ENCODE measurements at places on chromosomes 4 and X.
A peak's percentile ranks its signal among the peaks of the same experiment; 100 is the strongest.

DNA sequence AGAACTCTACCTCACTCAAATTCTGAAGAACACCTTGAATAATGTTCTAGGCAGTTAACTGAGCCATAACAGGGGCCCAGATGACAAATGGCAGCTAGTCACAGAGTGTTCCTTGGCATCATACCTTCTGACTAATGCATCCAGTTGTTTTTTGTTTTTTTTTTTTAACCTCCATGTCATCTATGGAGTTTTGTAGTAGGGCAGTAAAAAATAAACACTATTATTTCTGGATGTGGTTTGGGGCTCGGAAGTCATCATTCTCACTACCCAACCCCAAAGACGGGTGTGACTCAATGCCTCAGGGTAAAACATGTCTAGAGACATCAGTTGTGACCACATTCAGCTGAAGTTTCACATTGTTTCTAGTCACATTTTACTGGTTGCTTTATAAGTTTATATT is 31.2 kb upstream of the MCF2 start:
- DNase-seq, result no peak

DNA sequence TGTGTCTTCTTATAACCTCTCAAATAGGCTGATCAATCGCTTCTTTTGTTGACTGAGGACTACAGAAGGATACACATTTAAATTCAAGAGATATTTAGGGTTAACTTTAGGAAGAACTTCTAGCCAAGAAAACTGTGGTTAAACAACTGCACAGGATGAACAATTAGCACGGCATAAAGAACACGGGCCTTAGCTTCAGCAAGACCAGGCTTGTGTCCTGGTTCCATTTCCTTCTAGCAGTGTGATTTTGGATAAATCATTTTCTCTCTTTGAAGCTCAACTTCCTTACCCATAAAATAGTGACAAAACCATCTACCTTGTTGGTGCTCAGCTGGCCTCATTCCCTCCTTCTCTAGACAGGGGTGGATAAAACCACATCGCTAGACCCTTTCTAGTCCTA is 117.6 kb downstream of the TSPAN5 start:
- DNase-seq, result no peak

GRCh38 chr4:128709268-128709667 is 100.2 kb upstream of the JADE1 start:
- no peak for DNase-seq

GRCh38 chr4:11073621-11074051 is 355.1 kb downstream of the HS3ST1 start:
- no peak for DNase-seq

DNA sequence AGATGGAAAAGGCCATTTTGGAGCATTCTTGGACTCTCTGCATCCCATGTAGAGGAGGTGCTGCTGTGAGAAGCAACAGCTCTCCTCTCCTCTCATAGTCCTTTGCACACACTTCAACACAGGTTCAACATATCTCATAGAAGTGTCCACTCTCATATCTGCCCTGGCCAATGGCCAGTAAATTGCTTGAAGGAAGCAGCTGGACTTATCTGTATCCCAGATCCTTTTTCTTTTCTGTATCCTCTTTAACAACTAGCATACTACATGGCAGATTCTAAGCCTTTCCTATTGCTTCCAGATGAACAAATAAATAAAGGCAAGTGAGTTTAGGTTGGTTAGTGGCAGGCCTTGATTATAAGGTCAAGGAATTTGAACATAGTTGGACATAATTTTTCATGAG is 122.0 kb downstream of the HS6ST2 start:
- no peak for DNase-seq

DNA sequence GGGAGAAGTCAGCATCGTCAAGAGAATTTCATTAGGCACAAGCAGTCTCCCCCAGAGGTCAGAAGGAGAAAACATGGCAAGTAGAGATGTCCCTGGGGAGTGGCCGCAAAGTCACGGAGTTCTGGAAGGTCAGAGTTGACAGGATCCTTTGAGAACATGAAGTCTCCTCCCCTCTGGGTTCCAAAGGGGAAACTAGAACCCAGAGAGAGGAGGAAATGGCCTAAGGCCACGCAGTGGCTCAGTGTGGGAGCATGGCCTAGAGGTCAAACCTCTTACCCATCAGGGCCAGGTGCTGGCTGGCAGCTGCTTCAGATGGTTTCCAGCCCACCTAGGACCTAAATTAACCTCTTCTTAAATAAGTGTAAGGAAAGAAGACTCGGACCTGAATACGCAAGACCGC is 884 bp downstream of the IDH3G start:
- no peak for DNase-seq

- DNase-seq, result no peak
These were observed 722 bp downstream of the SLC10A7 start for GRCh38 chr4:146520896-146521540.

- no peak for DNase-seq
These were observed 3.4 kb upstream of the MAML3 start for GRCh38 chr4:140157341-140157740.

DNA sequence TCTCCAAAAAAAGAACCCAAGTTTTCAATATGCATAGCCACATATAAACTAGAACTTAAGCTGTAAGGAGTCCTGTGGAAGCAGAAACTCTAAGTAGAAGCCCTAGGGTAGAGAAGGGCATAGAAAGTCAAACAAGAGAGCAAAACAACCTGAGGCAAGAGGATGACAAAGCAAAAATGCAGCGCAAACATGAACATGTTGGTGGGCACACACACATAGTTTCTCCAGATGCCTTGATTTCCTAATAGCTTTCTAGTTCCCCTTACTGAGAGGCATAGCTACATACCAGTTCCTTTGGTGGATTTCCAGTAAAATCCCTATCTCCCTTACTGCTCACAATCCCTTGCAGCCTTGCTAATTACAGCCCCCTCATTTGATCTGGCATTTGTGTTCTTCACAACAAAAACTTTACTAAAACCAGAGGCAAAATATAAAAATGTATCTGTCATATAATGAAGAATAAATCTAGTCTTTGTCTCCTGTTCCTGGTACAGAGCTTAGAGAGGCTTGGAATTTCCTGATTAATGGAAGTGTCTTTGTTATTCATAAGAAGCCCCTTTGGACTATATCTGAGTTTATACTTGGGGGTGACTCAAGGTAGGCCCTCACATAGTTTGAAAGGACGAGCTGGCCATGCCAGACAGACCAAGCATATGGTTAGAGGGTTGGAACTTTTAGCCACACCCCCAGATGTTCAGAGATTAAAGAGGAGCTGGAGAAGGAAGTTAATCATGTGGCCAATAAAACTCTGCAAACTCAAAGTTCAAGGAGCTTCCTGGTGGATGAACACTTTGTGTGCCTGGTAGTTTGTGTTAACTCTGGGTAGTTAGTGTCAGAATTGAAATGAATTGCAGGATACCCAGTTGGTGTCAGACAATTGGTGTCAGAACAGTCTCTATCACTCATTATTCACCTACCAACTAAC is 52.7 kb upstream of the ZCCHC13 start:
- DNase-seq, result no peak

GRCh38 chrX:112961981-112962380 is 121.3 kb upstream of the AMOT start:
- no peak for DNase-seq

DNA sequence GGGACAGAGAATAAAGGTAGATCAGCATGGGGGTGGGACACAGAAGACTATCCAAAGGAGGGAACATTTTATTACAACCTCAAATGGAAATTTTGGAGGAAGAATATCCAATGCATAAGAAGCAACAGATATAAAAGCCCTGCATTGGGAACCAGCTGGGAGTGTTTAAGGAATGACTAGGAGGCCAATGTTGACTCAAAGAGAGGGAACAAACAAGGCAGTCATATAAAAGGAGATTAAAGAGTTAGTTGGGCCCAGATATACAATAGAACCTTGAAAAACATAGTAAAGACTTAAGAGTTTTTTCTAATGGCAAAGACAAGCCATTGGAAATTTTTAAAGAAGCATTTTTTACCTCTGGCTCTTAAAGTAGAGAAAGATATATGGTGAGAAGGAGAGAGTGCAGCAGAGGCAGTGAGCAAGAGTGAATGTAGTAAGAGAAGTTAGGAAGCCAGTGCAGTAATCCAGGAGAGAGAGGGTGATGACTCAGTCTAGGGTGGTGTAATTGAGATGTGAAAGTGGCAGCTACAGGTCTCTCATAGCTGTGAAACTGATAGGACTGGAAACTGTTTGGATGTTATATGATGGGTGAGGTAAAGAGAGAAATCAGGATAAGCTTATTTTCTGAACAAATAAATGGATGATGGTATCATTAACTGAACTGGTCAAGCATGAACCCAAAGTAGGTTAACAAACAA is 182.2 kb upstream of the ATOH1 start:
- DNase-seq, result no peak

DNA sequence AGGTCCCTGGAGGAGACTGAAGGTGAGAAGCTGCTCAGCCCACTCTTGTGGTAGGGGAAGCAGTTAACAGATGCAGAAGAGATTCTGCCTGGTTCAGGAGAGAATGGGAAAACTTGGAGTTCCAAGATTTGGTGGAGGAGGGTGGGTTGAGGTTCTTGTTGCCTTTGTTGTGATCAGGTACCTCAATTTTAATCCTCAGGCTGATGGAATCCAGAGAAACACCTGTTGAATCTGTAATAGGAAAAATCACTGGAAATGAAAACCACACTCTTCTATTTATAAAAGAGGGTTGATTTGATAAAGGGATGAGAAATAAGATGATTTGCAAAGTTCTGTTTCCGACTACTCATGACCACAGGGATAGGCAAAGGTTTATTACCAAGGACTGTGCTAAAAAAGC is 132.1 kb downstream of the EDA start:
- DNase-seq, result no peak

DNA sequence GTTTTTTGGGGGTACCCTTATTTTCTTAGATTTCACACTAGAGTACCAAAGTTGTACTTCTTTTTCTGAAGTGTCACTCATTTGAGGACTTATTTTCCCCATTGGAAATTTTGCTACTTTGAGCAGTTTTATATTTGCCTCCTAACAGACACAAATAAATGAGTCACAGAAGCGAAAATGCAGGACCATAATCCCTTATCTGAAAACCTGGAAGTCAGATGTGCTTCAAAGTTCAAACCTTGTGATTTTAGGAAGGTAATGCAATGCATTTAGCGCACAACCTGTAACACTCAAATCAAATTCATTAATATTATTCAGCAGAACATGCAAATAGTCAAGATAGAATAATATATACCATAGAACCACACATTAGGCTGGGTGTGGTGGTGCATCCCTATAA is 6.9 kb downstream of the RELL1 start:
- DNase-seq, result no peak

DNA sequence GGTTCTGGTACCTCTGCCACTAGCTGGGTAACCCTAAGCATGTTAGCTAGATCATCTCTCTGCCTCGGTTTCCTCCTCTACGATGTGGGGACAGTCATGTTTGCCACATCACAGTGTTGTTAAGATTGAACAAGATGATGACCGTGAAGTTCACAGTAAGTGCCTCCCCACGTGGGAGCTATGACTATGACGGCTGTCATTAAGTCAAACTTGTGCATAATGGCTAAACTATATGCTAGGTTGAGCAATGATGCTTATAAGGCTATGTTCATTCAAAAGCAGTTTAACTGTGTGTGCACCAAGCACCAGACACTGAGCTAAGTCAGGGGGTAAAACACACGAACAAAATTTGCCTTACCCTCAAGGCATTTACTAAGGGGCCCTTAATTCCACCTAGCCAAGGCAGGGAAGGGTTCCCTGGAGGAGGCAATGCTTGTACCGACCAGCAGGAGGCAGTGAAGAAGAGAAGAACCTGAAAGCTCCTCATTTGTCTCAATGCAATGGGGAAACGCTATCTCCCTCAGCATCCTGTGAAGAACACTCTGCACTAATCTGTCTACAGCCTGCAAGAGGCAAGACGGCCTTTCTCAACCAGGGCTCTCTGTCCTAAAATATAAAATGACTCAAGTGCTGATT is 52.9 kb downstream of the MAP7D2 start:
- DNase-seq, result peak; percentile 20

GRCh38 chr4:119647558-119647957 is 19.0 kb upstream of the PDE5A start:
- DNase-seq, result no peak

DNA sequence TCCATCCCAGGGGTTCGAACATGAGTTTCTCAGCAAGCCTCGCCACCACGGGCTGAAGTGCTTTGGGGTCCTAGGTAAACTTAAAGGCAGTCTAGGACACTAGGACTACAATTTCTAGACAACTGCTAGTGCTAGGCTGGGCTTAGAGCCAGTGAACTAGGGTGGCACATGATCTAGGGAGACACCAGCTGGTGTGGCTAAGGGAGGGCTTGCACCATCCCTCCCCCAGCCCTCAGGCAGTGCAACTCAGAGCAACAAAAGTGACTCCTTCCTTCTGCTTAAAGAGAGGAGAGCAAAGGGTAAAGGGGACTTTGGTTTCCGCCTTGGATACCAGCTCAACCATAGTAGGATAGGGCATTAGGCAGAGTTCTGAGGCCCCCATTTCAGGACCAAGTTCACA is 162.5 kb upstream of the AFF2 start:
- no peak for DNase-seq

DNA sequence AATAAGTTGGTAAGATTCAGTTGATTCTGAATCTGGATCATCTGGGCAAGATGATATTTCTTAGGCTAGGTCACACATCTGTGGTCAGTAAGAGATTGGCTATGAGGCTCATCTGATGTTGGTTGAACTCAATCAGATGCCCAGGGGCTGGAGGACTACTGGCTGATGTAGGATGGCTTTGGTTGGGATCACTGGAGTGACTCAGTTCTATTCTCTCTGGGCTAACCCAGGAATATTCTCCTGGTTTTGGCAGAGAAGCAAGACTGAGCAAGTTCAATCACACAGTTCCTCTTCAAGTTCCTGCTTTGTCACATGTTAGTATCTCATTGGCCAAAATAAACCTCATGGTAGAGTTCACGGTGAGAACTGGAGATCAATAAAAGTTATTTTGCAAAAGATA is 902.3 kb upstream of the SLIT2 start:
- no peak for DNase-seq
